ENCODE measurements at places on chromosomes 12 and 14.

DNA sequence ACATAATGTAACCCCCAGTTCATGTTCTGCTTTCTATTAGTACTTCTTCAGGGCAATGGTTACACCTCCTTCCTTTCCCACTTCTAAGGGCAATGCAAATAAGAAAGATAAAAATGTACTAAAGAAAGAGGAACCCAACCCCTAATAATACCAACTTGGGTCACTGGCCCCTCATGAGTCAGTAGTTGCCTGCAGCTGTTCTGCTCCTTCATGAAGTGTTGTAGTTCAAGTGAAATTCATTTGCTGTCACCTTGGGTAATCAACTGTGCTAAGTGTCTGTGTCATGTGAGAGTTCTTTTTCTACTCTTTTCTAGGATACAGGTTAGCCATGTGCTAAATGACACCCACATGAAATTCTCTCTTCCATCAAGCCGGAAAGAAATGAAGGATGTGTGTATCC is 91.8 kb downstream of the PLXNC1 start:
- no peak for DNase-seq

GRCh38 chr12:62934239-62934798 is 631 bp downstream of the PPM1H start:
- DNase-seq: no peak

DNA sequence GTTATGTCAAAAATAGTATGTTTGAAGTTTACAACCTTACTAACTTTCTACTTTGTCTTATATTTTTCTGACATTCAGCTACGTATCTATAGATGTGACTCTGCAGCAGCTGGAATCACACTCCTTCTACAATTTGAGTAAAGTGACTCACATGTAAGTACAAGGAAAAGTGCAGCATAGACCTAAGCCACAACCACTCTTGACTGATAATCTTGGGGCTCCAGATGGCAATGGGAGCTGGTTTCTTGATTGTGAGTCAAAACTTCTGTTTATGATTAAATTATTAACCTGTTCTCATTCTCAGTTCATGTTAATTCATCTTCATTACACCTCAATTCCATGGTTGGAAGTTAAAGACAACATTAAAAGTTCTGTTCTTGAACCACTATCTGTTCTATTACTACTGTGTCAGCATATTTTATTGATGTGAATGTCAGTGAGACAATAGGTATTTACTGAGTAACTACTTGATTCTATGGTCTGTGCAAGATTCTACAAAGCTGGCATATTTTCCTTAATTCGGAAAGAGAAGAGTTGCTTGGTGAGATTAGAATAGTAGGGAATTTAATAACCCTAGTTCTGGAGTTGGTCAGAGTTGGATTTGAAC is 112.9 kb downstream of the TSHR start:
- no peak for DNase-seq

DNA sequence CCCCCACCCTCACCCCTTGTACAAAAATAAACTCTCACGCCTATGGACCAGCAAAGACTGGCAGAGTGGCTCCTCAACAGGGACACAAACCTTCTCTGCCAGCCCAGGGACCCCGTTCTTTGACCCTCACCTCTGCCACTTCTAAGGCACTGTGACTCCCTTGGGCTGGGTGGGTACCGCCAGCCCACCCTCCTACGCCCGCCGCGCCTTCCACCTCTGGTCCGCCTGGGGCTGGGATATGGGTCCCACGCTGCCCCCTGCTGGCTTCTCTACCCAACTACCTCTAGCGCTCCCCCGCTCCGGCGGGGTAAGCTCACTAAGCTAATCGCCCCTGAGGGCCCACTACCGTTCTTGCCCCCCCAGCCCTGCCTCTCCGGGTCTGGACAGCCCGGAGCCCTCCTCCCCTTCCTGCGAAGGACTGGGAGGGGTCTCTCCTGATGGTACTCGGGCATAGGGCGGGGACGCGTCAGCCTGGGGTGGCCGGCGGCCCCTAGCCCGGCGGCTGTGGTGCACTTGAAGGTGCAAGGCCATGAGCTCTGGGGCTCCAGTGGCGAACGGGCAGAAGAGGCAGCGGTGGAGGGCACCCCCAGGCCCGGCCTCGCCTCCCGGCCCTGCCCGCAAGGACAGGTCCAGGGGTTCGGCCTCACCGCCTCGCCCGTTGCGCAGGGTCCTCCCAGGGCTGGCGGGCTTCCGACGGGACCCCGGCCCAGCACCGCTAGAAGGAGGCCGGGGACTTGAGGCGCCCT is 8.1 kb downstream of the ZNF219 start:
- no peak for DNase-seq

DNA sequence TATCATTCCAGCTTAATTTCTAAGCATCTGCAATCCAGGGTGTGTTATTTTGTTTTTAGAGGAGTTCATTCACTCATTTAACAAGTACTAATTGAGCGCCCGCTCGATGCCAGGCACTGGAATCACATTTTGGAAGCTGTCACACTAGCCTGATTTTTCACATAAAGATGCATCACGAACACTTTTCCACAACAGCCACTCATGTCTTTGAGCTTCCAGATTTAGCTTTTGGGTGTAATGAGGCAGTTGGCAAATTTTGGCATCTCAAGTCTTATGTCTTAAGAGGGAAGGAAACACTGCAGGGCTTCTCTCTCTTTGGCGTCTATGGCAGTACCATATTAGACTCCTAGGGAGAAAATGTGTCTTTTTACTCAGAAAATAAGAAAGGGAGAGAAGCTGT is 14.0 kb downstream of the NRXN3 start:
- DNase-seq: no peak

DNA sequence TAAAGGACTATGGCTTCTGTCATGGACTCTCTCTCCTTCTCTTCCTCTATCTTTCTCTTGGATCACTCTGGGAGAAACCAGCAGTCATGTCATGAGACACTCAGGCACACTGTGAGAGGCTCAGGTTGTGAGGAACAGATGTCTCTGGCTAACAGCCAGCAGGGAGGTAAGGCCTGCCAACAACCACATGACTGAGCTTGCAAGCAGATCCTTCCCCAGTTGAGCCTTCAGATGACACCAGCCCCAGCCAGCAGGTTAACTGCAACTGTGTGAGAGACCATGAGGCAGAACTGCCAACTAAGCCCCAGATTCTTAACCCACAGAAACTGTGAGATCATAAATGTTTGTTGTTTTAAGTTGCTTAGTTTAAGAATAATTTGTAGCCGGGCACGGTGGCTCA is 90.6 kb downstream of the VCPKMT start:
- DNase-seq: no peak

- no peak for DNase-seq
These were observed 145.0 kb downstream of the AACS start for GRCh38 chr12:125210104-125210755.

DNA sequence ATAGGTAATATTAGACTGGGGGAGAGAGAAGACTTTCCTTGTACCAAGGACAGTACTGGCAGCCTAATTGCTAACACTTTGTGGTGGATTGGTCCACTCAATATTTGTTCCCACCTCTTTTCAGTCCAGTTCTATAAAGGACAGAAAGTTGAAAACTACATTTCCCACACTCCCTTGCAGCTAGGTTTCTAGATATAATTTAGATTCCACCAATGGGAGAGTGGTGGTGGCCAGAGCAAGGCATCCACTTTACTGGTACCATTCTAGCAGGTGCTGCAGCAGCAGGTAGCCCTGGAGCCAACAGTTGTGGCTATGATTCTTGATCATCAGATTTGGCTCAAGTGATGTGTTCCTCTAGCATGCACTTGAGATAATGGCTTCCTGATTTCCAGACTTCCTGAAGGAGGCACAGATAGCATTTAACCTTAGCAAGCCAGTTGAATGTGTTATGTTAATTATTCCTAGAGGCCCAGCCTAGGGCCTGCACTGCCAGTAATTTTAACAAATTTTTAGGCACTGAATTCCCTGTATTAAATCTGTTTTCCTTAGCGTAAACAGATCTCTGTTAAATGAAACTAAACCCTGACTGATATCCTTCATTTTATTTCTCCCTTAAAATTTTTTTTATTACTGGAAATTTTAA is 24.4 kb downstream of the SLC38A1 start:
- no peak for DNase-seq

- no peak for DNase-seq
These were observed 69.8 kb downstream of the OSBPL8 start for GRCh38 chr12:76489737-76490136.

DNA sequence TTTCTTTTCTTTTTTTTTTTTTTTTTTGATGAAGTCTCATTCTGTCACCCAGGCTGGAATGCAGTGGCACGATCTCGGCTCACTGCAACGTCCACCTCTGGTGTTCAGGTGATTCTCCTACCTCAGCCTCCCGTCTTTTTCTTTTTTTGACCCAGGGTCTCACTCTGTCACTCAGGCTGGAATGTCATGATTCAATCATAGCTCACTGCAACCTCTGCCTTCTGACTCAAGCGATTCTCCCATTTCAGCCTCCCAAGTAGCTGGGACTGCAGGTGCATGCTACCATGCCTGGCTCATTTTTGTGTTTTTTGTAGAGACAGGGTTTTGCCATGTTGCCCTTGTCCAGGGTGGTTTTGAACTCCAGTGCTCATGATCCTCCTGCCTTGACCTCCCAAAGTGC is 12.0 kb downstream of the FUT8 start:
- DNase-seq: no peak

DNA sequence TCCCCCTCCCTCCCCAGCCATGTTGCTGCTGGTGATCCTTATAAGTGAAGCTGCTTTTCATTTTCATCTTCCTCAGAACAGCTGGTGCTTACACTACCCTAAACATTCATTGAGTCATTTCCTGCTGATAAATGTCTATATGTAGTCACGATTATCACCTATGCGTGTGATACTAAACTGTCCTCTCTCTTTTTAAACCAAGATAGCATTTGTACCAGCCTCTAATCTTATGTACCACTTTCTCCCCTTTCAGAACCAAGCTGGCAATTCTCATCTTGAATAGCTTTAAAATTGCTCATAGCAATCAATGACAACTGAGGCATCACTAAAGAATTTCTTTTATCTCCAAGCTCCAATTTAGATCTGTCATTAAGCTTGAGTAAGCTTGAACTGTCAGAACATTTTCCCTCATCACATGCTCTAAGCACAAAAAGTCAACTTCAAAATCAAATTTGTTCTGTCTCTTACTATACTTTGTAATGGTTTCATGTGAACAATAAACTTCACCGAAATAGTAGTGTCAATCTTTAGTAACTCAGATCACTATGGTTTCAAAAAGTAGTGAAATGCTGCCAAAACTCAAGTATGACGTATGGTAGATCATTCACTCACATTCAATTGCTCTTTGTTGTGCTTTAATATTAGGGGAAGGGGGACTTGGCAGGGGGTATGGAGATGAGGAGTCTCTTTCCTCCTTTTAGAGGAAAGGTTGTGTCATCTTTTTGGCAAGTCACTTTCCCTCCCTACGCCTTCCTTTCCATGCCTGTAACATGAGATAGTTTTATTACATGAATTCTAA is 178.1 kb upstream of the NOVA1 start:
- no peak for DNase-seq

GRCh38 chr14:100581228-100582145 is 5.7 kb downstream of the BEGAIN start:
- no peak for DNase-seq

- DNase-seq: no peak
These were observed 195.5 kb upstream of the DAAM1 start for GRCh38 chr14:58992935-58993334.

GRCh38 chr12:11758510-11759493 is 109.3 kb downstream of the ETV6 start:
- no peak for DNase-seq

DNA sequence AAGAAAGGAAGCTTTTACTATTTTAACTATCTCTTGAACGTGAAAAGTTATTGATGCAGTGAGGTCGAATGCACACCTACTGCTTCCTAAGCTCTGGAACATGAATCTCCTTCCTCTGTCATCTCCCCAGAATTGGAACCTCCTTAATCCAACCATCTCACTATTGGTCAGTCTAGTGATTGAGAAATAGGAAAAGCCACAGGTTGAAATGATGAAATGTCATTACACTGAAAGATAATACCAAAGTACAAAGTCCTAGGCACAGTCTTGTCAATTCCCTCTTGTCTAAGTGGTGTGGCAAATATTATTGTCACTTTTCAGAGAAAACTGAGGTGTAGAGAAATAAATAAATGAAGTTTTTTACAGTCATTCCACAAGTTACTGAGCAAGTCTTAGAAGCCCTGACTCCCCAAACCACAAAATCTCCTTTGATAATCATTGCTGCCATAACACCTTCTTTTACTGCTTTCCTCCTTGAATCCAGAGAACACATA is 19.5 kb upstream of the HIGD1C start:
- DNase-seq: no peak

GRCh38 chr12:131499160-131499863 is 211.6 kb upstream of the SFSWAP start:
- no peak for DNase-seq

DNA sequence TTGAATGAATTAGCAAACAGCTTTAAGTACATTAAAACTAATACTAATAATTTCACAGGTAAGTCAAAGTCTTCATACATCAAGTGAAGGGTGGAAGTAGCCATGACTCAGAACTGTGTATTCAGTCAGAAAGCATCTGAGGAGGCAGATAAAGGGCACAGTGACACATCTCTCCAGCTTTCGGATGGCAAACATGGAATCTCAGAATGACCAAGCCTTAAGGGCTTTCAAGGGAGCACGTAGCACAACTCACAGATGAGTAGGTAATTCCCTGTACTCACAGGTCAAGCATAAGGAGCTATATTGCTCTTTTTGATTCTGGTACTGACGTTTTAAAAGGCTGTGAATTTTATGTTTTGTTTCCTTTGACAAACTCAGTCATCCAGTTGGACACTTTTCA is 56.0 kb downstream of the MDGA2 start:
- DNase-seq: no peak

- no peak for DNase-seq
These were observed 689.6 kb upstream of the SEL1L start for GRCh38 chr14:82223276-82223675.

Measured in stimulated activated CD4-positive, alpha-beta T cell treated with anti-CD3 and anti-CD28 coated beads, Interleukin-15, amount 100 ng/mL, for 1 hour (primary cell).